ENCODE measurements at places on chromosomes 6 and 20.

- peak; percentile 19 for DNase-seq
These were observed 1.1 kb downstream of the CTSA start for GRCh38 chr20:45892049-45892825.

DNA sequence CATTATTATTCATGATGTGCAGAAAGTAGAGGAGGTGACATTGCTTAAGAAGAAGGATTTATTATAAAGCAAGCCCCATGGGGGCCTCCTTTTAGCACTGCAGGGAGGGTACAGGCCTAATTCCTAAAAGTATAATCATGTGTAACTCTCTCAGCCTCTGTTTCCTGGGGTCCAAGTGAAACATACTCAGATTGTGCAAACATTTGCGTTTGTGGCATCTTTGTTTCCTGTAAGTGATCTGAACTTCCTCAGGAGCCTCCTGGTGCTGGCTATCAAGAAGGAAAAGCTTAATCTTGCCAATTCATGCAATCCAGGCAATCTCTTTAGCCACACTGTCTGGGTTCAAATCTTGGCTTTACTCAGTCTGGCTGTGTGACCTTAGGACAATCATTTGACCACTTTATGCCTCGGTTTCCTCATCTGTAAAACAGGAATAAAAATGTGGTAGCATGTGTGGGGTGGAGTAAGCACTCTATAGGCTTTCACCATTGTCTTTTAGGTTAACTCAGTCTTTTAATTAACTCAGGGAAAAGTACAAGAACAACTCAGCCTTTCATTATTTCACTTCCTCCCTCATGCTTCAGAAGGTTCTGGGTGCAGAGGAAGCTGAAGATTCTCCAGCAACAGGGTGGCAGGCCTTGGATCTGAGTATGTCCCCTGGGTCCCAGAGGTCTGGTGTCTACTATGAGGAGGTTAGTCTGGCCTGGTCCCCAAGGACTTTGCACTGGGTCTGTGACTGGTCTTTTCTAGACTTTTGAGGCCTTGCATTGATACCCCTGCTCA, 831 bp upstream of the SIRPB2 start:
- DNase-seq = no peak

DNA sequence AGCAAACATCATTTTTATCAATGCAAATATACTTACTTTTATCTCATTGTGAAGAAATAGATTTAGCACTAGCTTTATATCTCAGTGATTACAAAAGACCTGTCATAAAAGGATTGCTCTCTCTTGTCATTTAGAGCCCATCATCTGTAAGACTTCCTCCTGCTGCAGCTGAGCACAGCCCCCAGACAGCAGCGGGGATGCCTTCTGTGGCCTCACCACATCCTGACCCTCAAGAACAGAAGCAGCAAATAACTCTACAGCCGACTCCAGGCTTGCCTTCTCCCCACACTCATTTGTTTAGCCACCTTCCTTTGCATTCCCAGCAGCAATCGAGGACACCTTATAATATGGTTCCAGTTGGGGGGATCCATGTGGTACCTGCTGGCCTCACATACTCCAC, 127.0 kb upstream of the EDN1 start:
- no peak for DNase-seq

DNA sequence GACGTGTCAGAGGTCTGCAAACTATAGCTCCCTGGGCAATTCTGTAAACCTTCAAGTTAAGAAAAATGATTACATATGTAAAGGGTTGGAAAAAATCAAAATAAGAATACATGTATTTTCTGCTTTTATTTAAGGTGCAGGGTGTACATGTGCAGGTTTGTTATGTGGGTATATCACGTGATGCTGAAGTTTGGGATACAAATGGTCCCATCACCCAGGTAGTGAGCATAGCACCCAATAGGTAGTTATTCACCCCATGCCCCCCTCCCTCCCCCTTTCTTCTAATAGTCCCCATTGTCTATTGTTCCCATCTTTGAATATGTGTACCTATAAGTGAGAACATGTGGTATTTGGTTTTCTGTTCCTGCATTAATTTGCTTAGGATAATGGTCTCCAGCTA, 51.1 kb upstream of the GCM1 start:
- DNase-seq = no peak

DNA sequence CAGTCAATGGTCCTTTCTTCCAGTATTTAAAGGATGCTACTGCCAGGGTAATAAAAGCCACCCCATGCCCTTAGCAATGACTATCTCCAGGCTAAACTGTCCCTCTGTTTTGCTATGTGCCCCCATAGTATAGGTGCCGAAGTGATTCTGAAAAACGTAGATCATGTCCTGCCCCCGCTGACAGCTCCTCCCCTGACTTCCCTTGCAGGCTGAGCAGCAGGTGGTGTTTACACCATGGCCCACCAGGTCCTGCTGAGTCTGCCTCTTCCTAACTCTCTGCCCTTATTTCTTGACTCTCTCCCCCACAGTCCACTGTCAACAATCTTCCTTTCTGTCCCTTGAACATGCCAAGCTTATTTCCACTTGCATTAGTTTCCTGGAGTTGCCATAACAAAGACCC, 352.5 kb upstream of the TSHZ2 start:
- no peak for DNase-seq

DNA sequence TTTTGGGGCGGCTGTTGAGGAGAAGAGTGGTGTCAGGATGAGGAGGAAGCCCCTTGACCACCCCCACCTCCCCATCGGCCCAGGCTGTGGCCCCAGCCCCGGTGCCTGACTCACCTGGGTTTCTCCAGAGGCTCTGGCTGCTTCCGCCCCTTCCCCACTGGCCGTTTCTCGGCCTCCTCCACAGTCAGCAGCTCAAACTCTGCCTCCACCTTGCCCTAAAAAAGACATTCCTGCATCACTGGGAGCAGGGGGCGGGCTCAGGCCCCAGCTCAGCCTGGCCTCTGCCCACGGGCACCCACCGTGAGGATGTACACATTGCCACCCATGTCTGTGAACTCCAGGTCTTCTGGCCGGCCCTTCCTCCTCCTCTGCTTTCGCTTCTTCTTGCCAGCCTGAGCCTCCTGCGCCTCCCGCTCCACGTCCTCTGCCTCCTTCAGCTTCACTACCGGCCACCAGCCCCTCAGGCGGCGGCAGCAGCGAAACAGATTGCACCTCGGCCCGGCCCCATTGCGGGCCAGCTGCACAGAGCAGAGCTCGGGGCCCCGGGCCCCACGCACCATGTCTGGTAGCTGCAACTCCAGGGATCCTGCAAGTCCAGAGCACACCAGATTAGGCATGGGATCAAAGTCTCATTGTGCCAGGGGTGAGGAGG, 17.3 kb downstream of the ERGIC3 start:
- DNase-seq = no peak

GRCh38 chr6:47787620-47788497, 6.0 kb downstream of the OPN5 start:
- DNase-seq = peak; percentile 79

- DNase-seq = no peak
These were observed 282.1 kb upstream of the BMP2 start for GRCh38 chr20:6485351-6485750.

- DNase-seq = peak; percentile 84
These were observed 4.1 kb downstream of the RBM38 start for GRCh38 chr20:57395111-57395966.

- no peak for DNase-seq
These were observed 5.9 kb downstream of the CST1 start for GRCh38 chr20:23744817-23745216.

GRCh38 chr6:125406741-125407140, 105.0 kb upstream of the HDDC2 start:
- DNase-seq = no peak

- DNase-seq = no peak
These were observed 418 bp upstream of the UCKL1 start for GRCh38 chr20:63956664-63957003.
